CD4-positive, alpha-beta T cell treated with Interleukin-12 subunit alpha and Interleukin-12 subunit beta, for 1 hour (primary cell): ENCODE measurements at places on chromosomes 3 and 15.

DNA sequence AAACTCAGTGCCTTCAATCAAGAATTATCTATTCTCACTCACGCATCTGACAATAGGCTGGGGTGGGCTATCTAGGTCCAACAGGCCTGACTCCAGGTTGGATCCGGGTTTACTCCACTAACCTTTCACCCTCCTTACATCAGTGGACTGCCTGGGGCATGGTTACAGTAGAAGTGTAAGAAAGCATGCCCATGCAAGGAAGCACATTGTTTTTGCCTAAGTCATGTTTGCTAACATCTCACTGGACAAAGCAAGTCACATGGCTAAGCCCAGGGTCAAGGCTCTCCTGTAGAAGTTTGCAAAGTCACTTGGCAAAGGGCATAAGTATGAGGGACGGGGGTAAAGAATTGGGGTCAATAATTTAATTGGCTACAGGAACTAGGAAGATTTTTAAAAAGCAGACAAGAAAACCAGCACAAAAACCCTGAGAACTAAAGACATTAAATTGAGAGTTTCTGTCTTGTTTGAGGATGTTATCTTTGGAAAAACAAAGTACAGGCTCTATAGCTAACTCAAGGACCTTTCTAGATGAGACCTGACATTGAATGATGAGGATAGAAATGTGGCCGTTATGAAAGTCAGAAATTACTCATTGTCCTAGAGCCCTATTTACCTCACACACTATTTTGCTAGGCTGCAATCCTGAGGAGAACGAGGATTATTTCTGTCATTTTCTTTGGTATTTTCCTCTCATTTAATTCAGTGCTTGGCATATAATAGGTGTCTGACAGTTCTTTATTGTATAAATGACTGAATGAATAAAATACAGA, 214.2 kb downstream of the IL20RB start:
- no peak for DNase-seq

GRCh38 chr3:58066842-58067241, 58.6 kb downstream of the FLNB start:
- DNase-seq, result no peak

DNA sequence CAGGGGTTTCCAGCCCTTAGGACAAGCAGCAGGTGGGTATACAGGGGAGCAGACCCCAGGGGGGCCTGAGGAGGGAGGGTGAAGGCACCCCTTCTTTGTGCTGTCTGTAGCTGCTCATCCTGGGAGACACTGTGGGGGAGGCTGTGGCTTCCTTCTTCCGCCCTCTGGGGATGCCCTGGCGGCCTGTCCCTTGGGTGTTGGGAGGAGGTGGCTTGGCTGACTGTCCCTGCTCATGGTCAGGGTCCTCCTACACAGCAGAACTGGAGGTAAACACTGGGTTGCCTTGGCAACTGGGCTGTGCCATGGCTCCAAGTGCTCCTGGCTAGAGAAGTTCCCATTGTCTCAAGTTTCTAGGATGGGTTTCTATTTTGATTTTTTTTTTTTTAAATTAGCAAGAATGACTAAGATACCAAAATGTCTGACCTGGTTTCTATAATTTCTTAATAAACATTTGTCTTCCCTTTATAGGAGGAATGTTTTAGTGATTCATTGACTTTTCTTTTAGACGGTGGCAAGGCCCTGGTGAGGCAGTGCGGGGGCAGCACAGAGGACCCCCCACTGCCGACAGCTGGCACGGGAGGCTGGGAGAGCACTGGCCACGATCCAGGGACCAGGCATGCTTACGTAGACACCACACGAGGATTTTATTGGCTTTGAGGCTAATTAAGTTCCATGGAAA, 12.4 kb downstream of the KLF13 start:
- DNase-seq, result no peak

DNA sequence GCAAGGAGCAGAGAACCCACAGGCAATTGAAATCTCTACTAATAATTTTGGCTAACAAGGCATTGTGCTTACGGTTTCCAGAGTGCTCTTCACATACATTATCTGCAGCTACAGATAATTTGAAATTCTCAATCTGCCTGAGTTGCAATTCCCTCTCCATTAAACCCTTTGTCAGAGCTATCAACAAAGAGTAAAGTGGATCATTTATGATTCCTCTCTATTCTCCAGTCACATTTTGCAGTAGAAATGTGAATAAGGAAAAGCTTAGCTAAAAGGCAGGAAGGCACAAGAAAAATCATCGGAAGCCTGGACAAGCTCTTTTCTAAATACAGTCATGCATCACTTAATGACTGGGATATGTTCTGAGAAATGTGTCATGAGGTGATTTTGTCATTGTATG, 49.6 kb downstream of the FAM98B start:
- no peak for DNase-seq

DNA sequence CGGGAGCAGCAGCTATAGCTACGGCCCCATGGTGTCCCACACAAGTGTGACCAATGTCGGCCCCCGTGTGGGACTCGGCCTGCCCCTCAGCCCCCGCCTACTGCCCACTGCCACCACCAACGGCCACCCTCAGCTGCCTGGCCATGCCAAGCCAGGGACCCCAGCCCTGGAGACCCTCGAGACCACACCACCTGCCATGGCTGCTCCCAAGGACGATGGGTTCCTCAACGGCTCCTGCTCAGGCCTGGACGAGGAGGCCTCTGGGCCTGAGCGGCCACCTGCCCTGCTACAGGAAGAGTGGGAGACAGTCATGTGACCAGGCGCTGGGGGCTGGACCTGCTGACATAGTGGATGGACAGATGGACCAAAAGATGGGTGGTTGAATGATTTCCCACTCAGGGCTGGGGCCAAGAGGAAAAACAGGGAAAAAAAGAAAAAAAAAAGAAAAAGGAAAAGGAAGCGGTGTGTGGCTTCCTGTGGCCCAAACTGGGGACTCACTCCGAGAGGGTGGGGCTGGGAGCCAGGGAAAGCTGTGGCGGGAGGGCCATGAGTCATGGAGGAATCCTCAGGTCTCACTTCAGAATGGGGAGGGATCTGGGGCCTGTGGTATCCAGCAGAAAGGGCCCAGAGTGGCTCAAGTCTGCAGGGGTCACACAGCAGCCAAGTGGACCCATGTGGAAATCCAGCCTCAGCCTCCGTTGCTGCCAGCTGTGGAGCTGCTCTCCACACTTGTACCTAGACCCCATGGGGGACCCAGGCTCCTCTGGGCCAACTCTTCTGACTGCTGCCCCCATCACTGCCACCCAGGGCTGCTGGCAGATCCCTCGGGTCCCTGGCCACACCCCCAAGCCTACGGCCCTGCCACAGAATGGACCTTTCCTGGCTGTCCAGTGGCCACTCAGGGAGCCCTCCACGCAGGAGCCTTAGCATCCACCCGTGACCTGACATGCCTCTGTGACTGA, 26.1 kb downstream of the PTH1R start:
- DNase-seq, result no peak

GRCh38 chr3:106399761-106400160, 530.9 kb upstream of the CBLB start:
- no peak for DNase-seq

DNA sequence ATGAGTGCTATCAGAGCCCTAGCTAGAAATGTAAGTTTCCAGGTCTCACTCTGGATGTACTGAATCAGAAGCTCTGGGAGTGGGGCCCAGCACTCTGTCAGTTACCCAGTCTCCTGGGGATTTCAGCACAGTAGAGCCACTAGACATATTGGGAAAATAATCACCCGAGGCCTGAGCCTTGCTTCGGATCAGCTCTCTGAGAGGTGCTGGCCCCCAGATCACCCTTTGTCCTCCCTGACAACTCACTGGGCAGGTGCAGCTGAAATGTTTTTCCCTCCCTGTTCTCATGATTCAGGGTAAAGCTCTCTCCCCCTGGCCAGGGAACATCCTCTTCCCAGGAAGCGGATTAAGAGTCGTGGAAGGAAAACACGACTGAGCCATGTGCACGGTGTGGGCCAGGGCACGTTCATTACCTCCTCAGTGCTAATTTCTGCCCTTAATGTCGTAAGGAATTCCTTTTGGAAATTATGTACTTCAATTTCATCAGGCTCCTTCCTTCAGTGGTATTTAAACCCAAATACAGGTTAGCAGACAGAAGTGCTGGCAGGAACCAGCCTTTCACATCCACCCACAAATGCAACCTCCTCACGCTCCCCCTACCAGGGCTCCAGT, 296.7 kb upstream of the LYSMD4 start:
- no peak for DNase-seq

DNA sequence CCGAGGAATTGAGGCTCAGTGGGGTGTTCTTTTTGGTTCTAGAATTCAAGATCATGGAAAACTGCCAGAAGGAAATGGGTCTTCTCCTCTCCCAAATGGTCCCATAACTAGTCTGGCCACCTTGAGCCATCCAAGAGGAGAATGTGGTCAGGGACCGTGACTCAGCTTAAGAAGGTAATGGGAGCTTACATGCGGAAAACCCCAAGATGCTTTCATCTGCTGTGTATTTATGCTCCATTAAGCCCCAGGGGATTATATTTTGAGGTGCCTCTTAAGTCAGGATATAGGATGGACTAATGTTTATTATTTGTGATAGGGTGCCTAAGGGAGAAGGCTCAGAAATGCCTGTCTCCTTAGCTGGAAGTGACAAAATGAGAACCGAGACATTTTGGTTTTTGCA, 39.2 kb upstream of the DLG1 start:
- DNase-seq, result no peak

DNA sequence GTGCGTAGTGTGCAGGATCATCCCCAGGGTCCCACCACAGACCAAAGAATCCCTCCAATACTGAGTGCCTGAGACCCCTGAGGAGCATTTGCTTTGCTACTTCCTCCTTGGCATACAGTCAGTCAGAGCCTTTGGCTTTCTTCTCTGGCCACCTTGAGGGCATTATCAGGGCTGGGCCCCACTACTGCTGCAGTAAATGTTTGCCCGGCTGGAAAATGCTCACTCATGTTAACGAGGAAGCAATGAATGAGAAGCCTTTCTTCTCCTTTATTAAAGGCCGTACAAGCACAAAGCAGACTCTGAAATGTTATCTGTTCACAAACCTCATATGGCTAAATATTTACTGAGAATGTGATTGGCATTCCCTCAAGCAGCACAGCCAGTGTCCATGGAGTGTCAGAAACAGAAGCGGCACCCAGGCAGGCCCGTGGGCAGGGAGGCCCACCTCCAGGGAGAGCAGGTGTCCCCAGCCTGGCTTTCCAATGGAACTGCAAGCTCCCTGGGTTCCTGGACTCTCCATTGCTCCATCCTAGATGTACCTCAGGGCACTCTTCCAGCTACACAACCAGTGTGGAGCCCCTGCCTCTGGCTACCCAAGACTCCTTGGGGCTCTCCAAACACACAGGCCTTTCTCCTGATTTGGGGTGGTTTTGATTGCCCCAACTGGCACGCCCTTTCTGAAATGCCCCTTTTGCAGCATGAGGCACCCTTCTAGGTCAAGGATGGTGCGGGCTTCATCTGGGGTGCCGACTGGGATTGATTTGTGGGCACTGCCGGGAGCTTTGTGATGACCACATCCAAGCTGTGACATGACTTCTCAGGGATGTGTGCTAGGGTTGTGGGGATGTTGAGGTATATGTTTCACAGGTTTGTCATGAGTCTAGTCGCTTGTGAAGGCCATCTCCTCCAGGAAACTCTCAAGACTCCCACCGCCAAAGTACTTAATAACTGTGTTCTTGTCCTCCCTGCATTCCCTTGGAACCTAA, 195.6 kb downstream of the FAM43A start:
- DNase-seq, result no peak

DNA sequence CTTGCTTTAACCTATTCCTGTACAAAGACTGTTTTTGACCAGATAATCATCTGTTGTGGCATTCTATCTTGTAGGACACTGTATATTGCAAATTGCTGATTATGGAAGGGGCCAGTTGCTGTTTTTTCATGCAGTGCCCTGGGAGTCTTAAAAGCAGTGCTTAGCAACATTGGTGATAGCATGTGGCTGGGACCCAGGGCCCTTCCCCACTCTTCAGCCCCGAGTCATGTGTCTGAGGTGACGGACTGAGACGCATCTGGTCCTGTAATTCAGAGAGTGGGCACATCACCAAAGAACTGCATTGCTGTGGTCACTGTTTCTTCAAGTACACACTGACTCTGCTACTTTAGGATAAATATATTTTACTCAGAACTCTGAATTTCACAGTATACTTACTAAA, 63.4 kb downstream of the SNRK start:
- no peak for DNase-seq

DNA sequence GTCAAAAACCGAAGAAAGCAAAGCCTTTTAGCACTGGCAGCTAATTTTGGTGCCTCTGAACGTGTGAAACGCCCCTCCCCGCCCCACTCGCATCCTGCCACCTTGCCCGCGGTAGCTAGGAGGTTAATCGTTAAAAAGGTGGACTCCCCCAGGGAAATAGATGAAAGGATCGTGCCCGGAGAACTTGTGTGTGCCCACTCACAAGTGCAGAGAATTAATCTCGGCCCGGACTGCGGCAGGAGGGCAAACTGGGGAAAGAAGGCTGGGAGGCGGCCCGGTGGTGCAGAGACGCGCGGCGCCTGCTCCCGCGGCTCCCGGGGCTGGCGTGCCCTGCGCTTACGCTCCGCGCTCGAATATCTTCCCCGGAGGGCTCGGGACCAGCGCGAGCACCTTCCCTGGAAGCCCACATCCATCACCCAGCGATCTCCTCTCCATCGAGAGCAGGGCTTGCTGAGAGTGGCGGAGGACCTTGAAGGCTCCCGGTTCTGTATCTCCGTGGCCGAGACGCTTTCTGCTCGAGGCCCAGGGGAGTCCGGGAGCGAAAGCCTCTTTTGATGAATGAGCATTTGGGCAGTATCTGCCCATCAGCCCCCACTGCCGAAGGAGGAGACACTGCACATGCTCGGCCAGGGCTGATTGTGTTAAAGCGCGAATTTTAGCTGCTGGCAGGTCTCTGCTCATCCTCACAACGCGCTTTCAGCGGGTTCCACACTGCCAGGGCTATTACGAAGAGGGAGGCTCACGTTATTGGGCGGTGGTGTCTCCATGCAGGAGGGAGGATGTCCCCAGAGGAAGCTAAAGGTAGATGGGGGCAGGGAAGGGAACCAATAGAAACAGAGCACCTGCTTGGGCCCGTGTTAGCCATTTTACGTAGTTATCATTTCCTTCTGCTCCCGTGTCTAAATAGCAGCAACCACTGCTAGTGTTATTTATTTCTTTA, 1.3 kb upstream of the SPTSSB start:
- DNase-seq, result peak; percentile 17

DNA sequence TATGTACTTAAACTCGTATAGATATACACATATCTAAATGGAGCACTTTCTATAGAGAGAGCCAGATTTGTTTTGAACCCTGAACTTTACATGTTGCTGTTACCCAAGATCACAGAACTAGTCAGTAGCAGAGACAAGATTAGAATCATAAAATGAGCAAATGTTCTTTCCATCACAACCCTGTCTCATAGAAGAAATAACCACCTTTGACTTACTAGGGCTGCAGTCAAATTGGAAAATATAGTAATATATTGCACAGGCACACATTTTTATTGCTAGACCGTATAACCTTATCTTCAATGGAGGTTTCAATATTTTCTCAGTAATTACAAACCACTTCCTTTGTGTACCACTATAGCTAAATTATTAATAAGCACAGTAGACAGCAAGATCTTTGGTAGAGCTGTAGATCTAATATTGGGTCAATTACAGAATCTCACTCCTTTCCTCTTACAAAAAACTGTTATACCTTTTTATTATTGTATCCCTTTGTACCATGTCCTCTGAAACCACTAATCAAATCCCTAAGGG, 41.5 kb upstream of the TBL1XR1 start:
- no peak for DNase-seq

- DNase-seq, result no peak
These were observed 86.6 kb downstream of the CHRD start for GRCh38 chr3:184466413-184466960.
